ENCODE measurements at places on chromosomes 11 and 22. TPM values are rescaled to one million over a fixed set of nuclear protein-coding genes. Genes with fewer than 3 reads are reported as not detected.
A peak's percentile ranks its signal among the peaks of the same experiment; 100 is the strongest.

Gene TMPRSS13
- 1.4 TPM for total RNA-seq

Gene KCNA4
- not detected for total RNA-seq

DNA sequence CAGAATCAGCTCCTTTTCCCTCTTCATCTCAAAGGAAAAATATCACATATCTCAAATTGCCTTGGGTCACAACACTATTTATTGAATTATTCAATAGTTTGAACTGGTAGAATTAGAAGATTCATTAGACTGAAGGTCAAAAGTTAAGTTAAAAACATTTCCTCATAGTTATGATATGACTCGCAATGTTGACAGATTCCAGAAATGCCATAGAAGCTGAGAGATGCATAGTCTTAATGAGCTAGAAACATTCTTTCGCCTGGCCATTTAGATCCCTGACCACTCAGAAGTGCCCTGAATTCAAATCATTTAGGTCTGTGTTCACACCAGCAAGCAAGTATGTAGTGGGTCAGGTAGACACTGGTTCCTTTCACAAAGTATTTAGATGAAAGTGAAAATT is 44.4 kb downstream of the FAT3 start:
- no peak overlapping the region for H3K27ac ChIP-seq
- DNase-seq: no peak
- H3K4me3 ChIP-seq: no peak overlapping the region
- no peaks in the 10 kb centered on the region for H3K4me1 ChIP-seq

DNA sequence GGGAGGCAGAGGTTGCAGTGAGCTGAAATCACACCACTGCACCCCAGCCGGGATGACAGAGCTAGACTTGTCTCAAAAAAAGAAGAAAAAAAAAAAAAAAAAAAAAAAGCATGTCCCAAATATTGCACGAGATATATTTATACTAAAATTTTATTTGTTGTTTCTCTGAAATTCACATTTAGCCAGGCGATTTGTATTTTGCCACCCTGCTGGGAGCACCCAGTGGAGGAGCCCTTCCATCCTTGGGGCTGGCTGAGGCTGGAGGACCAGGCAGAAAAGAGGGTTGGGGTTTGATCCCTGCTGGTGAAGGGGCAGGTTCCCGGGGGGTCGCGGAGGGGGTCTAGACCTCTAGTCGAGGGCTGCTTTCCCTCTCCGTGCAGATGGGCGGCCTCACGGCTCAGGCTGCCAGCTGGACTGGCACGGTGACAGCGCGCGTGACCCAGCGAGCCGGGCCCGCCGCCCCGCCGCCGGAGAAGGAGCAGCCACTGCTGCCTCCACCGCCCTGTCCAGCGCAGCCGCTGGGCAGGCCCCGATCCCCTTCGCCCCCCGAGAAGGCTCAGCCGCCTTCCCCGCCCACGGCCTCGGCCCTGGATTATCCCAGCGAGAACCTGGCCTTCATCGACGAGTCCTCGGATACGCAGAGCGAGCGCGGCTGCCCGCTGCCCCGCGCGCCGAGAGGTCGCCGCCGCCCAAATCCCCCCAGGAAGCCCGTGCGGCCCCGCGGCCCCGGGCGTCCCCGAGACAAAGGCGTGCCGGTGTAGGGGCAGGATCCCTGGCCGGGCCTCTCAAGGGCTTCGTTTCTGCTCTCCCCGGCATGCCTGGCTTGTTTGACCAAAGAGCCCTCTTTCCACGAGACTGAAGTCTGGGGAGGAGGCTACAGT is 952 bp upstream of the CATSPERZ start:
- no peak for DNase-seq
- no peaks in the 10 kb centered on the region for H3K36me3 ChIP-seq
- peaks cover 65% of the 10 kb centered on the region for H3K27me3 ChIP-seq
- H3K27ac ChIP-seq: peak overlapping the region; percentile 54

GRCh38 chr22:20436768-20437612 is 635 bp downstream of the SCARF2 start:
- peak overlapping the region; percentile 43 for H3K4me3 ChIP-seq
- H3K27ac ChIP-seq: no peak overlapping the region
- peaks cover 59% of the 10 kb centered on the region for H3K27me3 ChIP-seq
- no peaks in the 10 kb centered on the region for H3K36me3 ChIP-seq

GRCh38 chr11:125312391-125312790 is 147.8 kb downstream of the PKNOX2 start:
- H3K27ac ChIP-seq: no peak overlapping the region
- no peaks in the 10 kb centered on the region for H3K4me1 ChIP-seq
- no peaks in the 10 kb centered on the region for H3K36me3 ChIP-seq
- no peak overlapping the region for H3K4me3 ChIP-seq
- DNase-seq: no peak
- peaks cover 10% of the 10 kb centered on the region for H3K27me3 ChIP-seq

- peak; percentile 48 for DNase-seq
- no peaks in the 10 kb centered on the region for H3K27me3 ChIP-seq
- no peaks in the 10 kb centered on the region for H3K4me1 ChIP-seq
These were observed 43.5 kb downstream of the GGTLC2 start for GRCh38 chr22:22687638-22688500.

GRCh38 chr11:85752890-85753581 is 57.9 kb downstream of the SYTL2 start:
- peak; percentile 96 for DNase-seq
- peak overlapping the region; percentile 96 for H3K27ac ChIP-seq
- peaks cover 95% of the 10 kb centered on the region for H3K4me1 ChIP-seq
- peak overlapping the region; percentile 61 for H3K4me3 ChIP-seq
- H3K27me3 ChIP-seq: no peaks in the 10 kb centered on the region
- H3K36me3 ChIP-seq: peaks cover 78% of the 10 kb centered on the region

- H3K4me1 ChIP-seq: no peaks in the 10 kb centered on the region
- DNase-seq: no peak
- no peak overlapping the region for H3K4me3 ChIP-seq
- H3K27me3 ChIP-seq: peaks cover 2% of the 10 kb centered on the region
- H3K27ac ChIP-seq: no peak overlapping the region
- H3K36me3 ChIP-seq: no peaks in the 10 kb centered on the region
These were observed 327.3 kb downstream of the NXPE2 start for GRCh38 chr11:115005663-115006062.

Measured in activated CD4-positive, alpha-beta T cell treated with anti-CD3 and anti-CD28 coated beads, Interleukin-2, amount 10 ng/mL, durations not matched to agents 7 days and 5 days (primary cell).